Activated CD4-positive, alpha-beta T cell treated with anti-CD3 and anti-CD28 coated beads for 1 hour (primary cell): ENCODE measurements at places on chromosomes 1 and 21.

DNA sequence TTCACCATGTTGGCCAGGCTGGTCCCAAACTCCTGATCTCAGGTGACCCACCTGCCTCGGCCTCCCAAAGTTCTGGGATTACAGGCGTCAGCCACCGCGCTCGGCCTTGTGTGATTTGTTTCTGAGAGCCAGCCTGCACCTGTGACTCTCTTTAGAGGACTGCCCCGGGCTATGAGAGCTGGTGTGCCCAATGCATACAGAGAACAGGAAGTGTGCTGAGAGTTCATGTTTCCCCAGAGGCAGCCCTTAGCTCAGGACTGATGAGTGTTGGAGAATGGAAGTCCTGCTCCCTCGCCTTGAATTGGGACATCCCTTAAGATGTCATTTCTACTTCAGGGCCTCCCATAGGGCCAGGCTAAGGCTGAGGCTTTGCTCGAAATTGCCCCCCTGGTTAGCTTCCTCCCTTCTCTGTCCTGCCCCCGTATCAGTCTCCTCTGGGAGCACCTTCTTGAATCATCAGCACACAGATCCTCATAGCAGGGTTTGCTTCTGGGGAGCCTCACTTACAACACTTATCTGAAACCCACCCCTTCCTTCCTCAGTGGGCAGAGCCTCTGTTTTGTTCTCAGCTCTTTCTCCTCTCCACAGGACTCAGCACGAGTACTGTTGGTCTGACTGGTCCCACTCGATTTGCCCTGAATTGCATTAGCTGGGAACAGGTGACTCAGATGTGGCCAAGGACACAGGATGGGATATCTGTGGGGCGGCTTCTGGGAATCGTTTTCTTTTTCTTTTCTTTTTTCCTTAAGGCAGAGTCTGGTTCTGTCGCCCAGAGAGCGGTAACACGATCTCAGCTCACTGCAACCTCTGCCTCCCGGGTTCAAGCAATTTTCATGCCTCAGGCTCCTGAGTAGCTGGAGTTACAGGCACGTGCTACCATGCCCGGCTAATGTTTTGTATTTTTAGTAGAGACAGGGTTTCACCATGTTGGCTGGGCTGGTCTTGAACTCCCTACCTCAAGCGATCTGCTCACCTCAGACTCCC lies 80.1 kb downstream of the UBIAD1 start:
- no peak for DNase-seq

DNA sequence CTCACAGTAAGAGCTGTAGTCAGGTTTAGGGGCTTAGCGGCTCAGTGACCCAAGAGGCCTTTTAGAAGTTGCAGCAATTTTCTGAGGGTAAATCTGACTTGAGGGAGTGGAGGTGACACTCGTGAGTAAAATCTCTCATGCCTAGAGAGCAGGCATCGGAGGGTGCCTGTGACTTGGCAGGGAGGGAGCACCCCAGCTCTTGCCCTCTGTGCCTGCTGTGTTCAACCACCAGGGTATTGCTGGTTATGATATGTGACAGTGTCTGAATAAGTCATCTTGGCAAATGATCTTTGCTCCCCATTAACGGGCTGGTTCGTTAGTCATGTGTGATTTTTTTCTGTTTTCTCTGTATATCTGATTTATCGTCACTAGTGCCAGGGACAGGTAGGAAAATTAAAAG lies 5.9 kb downstream of the MAN1C1 start:
- peak; percentile 29 for DNase-seq

- DNase-seq = no peak
Observed at GRCh38 chr1:92408825-92409224, 77.9 kb downstream of the GFI1 start.

DNA sequence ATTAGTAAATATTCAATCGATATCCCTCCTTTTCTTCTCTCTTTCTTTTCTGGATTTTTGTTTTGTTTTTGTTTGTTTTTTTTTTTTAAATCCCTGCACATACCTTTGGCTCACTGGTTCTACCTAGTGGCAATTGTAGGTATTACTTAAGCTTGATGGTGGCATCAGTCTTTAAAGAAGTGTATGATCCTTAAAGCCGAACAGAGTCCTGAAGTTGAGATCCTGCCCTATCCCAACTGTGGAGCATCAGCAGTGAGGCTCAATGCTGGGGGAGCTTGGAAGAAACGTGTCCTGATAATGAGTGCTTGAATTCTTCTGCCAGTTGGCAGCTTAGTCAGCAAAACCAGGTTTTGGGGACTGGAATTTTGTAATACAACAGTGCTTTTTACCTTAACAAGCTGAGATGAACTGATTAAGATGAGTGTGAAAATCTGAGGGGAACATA lies 60.8 kb downstream of the FASLG start:
- no peak for DNase-seq

DNA sequence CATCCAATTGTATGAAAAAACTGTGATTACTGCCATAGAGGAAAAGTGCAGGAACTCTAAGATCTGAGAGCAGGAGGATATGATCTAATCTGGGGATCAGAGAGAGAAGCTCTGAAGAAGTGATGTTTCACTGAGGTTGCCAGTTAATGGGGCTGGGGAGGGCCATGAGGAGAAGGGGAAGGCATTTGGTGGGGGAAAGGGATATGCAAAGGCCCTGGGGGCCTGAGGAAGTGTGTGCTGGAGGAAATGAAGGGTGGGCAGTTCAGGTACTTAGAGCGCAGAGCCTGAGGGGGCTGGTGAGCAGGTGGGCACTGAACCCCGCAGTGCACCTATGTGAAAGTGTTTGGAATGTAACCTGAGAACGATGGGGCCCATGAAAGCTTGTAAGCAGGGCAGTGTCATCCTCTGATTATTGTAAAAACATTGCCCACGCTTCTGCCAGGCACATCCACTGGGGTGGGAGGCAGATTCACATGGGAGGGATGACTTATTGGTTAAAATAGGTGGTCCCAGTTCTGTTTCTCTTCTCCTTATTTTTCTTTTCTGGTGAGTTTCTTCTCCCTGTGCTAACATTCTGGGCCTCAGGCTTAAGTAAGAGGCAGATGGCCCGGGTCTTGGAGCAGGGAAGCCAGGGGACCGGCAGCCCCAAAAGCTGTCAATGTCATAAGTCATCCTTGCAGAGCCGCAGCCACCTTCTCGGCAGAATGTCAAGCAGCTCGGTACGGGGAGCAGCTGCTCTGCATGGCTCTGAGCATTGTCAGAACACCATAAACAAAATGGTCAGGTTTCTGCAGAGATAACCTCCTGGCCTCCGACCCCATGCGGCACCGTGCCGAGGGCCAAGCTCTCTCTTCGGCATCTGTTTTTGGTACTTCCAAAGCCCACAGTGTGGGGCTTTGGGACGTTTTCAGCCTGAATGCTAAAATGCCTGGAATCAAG lies 492.0 kb upstream of the VAMP3 start:
- no peak for DNase-seq

DNA sequence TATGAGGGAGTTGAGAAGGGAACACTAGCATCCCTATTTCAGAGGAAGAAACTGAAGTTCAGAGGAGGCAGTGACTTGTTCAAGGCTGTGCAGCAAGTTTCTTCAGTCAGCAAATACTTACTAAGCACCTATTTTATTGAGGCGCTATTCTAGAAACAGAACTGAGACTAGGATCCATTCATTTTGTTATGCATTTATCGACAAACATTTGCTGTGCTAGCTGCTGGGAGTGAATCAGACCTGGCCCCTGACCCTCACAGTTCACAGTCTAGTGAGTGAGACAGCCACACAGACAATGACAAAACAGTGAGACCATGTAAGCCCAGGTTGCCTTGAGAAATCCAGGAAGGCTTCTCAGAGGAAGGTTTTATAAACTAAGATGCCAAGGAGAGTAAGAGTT lies 28.2 kb downstream of the TRIM62 start:
- no peak for DNase-seq
